ENCODE measurements at places on chromosomes 16 and 17. TPM values are rescaled to one million over a fixed set of nuclear protein-coding genes. Genes with fewer than 3 reads are reported as not detected.

RPGRIP1L gene
- polyA plus RNA-seq = 6.5 TPM

ZNF594 gene
- 4.8 TPM for polyA plus RNA-seq

KRT16 gene
- not detected for polyA plus RNA-seq

EIF3C gene
- polyA plus RNA-seq = 399 TPM

RNF157 gene
- 5.2 TPM for polyA plus RNA-seq

KRTAP16-1 gene
- not detected for polyA plus RNA-seq

KRT40 gene
- polyA plus RNA-seq = not detected

GRCh38 chr17:71349908-71350600 lies 770.8 kb upstream of the SOX9 start:
- no peak overlapping the region for H3K4me3 ChIP-seq
- no peak overlapping the region for H3K27ac ChIP-seq
- no peak for DNase-seq
- no peaks in the 10 kb centered on the region for H3K36me3 ChIP-seq
- H3K27me3 ChIP-seq = no peaks in the 10 kb centered on the region

- peak; percentile 78 for DNase-seq
- no peak overlapping the region for H3K27ac ChIP-seq
- peaks cover 20% of the 10 kb centered on the region for H3K4me1 ChIP-seq
- H3K36me3 ChIP-seq = no peaks in the 10 kb centered on the region
- no peaks in the 10 kb centered on the region for H3K27me3 ChIP-seq
These were observed 1.4 kb downstream of the LGALS3BP start for GRCh38 chr17:78977997-78978973.

DNA sequence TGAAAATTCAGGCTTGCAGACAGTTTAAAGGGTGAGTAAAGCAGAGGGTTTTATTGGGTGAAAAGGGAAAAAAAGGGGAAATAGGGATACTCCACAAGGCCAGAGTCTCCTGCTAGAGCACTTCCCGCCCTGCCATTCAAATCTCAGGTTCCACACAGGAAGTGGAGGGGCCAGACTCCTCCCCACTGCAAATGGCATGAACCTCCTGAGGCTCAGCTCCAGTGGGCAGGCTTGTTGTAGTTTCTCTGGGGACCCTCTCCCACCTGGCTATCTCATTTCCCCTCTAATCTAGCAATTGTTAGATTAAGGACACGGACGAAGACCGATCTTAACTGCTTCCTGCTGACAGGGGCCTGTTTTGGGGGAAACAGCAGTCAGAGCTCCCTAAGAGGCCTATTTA lies 43.4 kb downstream of the TAOK1 start:
- no peak overlapping the region for H3K27ac ChIP-seq
- H3K4me3 ChIP-seq = no peak overlapping the region
- no peaks in the 10 kb centered on the region for H3K27me3 ChIP-seq
- DNase-seq = no peak
- H3K4me1 ChIP-seq = peaks cover 11% of the 10 kb centered on the region
- H3K36me3 ChIP-seq = no peaks in the 10 kb centered on the region

DNA sequence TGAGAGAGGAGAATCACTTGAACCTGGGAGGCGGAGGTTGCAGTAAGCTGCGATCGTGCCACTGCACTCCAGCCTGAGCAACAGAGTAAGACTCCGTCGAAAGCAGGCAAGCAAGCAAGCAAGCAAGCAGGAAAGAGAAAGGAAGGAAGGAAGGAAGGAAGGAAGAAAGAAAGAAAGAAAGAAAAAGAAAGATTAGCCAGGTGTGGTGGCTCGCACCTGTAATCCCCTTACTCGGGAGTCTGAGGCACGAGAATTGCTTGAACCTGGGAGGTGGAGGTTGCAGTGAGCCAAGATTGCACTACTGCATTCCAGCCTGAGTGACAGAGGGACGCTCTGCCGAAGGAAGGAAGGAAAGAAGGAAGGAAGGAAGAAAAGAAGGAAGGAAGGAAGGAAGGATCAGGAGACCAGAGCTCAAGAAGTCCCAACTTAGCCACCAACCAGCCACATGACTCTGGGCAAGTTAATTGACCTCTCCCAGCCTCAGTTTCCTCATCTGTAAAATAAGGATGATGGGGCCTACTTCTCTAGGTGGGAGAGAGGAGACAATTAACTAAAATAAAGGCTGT lies 6.5 kb downstream of the GFAP start:
- H3K36me3 ChIP-seq = no peaks in the 10 kb centered on the region
- peak overlapping the region; percentile 93 for H3K27ac ChIP-seq
- no peaks in the 10 kb centered on the region for H3K27me3 ChIP-seq
- no peak for DNase-seq
- no peak overlapping the region for H3K4me3 ChIP-seq
- peaks cover 9% of the 10 kb centered on the region for H3K4me1 ChIP-seq

DNA sequence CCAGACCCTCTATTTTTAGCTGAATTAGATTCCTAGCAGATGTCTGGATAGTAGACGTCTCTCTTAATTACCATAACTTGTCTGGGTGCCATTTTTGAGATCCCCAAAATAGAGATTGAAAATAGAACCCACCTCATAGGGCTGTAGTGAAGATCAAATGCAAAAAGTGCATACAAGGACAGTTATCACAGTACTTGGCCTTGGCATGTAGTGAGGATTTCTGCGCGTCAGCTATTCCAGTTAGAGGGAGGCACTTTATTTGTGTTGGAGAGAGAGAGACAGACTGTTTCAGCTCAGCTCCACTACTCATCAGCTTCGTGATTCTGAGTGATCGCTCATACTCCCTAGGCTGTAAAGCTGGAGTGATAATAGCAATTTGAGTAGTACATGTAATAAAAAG lies 59.6 kb upstream of the CDH13 start:
- H3K27ac ChIP-seq = no peak overlapping the region
- H3K4me1 ChIP-seq = no peaks in the 10 kb centered on the region
- H3K4me3 ChIP-seq = no peak overlapping the region
- no peak for DNase-seq

DNA sequence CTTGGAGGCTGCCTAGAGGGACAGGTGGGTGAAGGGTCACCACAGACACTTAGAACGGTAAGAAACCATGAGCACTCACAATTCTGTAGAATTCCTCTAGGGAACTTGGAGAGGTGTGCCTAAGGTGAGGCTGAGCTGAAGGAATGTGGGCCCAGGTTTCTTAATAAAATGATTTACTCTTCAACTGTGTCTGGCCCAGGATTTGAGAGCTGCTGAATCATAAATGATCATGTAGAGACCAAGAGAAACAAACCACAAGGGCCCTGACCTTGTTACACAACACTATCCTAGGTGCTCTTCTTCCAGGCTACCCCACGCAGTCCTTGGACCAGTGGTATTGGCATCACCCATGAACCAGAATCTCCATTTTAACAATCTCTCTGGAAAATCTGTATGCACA lies 27.7 kb downstream of the ZNF18 start:
- no peak overlapping the region for H3K27ac ChIP-seq
- no peaks in the 10 kb centered on the region for H3K4me1 ChIP-seq
- H3K36me3 ChIP-seq = no peaks in the 10 kb centered on the region
- no peak for DNase-seq

GRCh38 chr17:42639525-42640113 lies 19.5 kb upstream of the TUBG2 start:
- no peak for DNase-seq
- H3K27me3 ChIP-seq = no peaks in the 10 kb centered on the region
- no peaks in the 10 kb centered on the region for H3K4me1 ChIP-seq

DNA sequence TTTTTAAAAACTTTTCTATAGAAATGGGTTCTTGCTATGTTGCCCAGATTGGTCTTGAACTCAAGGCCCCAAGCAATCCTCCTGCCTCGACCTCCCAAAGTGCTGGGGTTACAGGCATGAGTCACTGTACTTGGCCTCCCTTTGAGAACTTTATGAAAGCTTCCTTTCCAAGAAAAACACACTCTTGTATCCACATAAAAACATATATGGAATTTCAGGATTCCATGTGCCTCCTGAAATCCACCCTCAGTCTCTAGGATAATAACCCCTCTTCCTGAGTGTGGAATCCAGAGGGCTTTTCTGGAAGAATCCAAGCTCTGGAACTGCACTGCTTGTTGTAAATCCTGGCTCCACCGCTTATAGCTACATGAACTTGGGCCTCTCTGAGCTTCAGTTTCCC lies 53.2 kb upstream of the MRTFB start:
- no peaks in the 10 kb centered on the region for H3K27me3 ChIP-seq
- no peak for DNase-seq
- peaks cover 11% of the 10 kb centered on the region for H3K4me1 ChIP-seq
- H3K4me3 ChIP-seq = no peak overlapping the region
- H3K36me3 ChIP-seq = no peaks in the 10 kb centered on the region

- H3K36me3 ChIP-seq = peaks cover 73% of the 10 kb centered on the region
- H3K27ac ChIP-seq = no peak overlapping the region
- H3K27me3 ChIP-seq = no peaks in the 10 kb centered on the region
- DNase-seq = no peak
- no peak overlapping the region for H3K4me3 ChIP-seq
These were observed 11.9 kb downstream of the MSI2 start for GRCh38 chr17:57268181-57268580.

DNA sequence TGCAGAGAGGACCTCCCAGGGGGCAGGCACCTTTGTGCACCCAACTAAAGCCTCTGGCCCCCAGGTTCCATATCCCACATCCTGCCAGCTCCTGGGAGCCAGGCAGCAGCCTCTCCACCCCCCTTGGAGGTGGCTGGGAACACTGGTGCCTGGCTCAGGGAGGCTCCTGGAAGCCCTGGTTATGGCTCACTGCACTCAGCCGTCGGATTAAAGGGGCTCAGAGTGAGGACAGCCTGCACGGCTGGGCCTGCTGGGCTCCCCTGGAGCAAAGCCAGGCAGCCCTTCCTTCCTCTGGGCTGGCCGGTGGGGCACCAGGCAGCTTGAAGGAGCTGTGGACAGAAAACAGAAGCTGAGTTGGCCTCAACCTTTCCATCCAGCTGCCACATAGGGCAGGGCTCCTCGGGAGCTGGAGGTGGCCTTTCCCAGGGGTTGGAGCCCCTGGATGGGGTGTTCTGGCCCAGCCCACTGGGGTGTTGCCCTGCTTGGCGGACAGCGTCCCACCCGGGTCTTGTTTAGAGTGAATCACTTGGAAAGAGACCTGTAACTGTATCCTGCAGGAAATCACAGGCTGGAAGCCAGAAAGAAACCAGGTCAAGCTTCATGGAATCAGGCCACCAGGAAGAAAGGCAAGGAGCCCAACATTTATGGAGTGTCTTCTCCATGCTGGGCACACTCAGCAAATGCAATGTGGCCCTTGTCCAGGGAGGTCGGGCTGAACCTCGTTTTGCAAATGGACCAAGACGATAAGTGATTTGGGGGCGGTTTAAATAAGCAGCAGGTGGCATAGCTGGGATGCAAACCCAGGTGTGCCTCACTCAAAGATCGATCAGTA lies 253.3 kb downstream of the SOX9 start:
- H3K27me3 ChIP-seq = no peaks in the 10 kb centered on the region
- peak overlapping the region; percentile 76 for H3K27ac ChIP-seq
- no peaks in the 10 kb centered on the region for H3K36me3 ChIP-seq
- peak; percentile 65 for DNase-seq

- no peak for DNase-seq
- H3K36me3 ChIP-seq = peaks cover 66% of the 10 kb centered on the region
- peaks cover 15% of the 10 kb centered on the region for H3K4me1 ChIP-seq
- H3K4me3 ChIP-seq = peak overlapping the region; percentile 77
- no peaks in the 10 kb centered on the region for H3K27me3 ChIP-seq
- no peak overlapping the region for H3K27ac ChIP-seq
These were observed 2.5 kb downstream of the FUS start for GRCh38 chr16:31182391-31182790.

GRCh38 chr16:2436110-2436509 lies 6.9 kb downstream of the CCNF start:
- no peaks in the 10 kb centered on the region for H3K27me3 ChIP-seq
- H3K4me1 ChIP-seq = no peaks in the 10 kb centered on the region
- no peak overlapping the region for H3K27ac ChIP-seq

GRCh38 chr17:64498308-64499203 lies 1.7 kb upstream of the POLG2 start:
- no peaks in the 10 kb centered on the region for H3K27me3 ChIP-seq
- H3K27ac ChIP-seq = peak overlapping the region; percentile 99
- H3K4me3 ChIP-seq = no peak overlapping the region
- peaks cover 35% of the 10 kb centered on the region for H3K4me1 ChIP-seq
- H3K36me3 ChIP-seq = peaks cover 59% of the 10 kb centered on the region
- DNase-seq = no peak

- H3K27me3 ChIP-seq = no peaks in the 10 kb centered on the region
- no peak overlapping the region for H3K27ac ChIP-seq
- no peak overlapping the region for H3K4me3 ChIP-seq
- H3K36me3 ChIP-seq = no peaks in the 10 kb centered on the region
- H3K4me1 ChIP-seq = peaks cover 16% of the 10 kb centered on the region
- DNase-seq = no peak
These were observed 27.1 kb upstream of the JPH3 start for GRCh38 chr16:87575027-87575804.

- no peak for DNase-seq
- no peaks in the 10 kb centered on the region for H3K36me3 ChIP-seq
- H3K27ac ChIP-seq = no peak overlapping the region
These were observed 69.8 kb downstream of the METRNL start for GRCh38 chr17:83149029-83149725.

DNA sequence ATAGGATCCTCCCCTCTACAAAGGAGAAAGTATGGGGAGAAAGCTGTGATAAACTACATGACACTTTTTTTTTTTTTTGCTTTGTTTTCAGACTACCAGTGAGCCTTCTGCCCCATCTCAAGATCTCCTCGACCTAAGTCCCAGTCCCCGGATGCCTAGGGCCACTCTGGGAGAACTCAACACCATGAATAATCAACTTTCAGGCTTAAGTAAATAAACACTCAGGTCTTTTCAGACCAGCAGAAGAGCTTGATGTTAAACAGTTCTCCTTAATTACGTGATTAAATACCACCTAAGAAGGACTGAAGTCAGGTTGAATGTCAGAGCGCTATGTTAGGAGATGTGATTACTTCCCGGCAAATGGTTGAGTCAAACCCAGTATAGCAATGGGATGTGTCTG lies 31.4 kb downstream of the COX11 start:
- no peaks in the 10 kb centered on the region for H3K4me1 ChIP-seq
- no peak overlapping the region for H3K27ac ChIP-seq
- no peaks in the 10 kb centered on the region for H3K27me3 ChIP-seq
- DNase-seq = no peak
- H3K36me3 ChIP-seq = peaks cover 72% of the 10 kb centered on the region
- no peak overlapping the region for H3K4me3 ChIP-seq

DNA sequence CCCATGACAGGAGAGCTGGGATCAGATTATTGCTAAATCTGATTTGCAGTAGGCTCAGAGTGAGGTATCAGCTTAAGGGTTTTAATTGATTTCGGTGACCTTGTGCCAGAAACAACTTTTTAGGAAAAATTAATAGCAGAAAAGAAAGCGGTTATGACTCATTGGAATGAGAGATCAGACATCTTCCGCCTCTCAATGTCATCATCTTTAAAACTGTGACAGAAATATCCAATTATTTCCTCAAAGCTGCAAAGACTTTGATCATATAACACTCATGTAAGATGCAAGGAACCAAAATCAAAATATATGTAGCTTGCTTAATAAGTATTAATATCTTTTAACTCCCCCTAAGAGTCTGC lies 190.1 kb upstream of the FOXF1 start:
- H3K36me3 ChIP-seq = no peaks in the 10 kb centered on the region
- H3K27ac ChIP-seq = no peak overlapping the region
- H3K4me1 ChIP-seq = no peaks in the 10 kb centered on the region
- peaks cover 58% of the 10 kb centered on the region for H3K27me3 ChIP-seq
- no peak overlapping the region for H3K4me3 ChIP-seq

GRCh38 chr17:57294629-57295501 lies 38.5 kb downstream of the MSI2 start:
- DNase-seq = peak; percentile 54
- peaks cover 20% of the 10 kb centered on the region for H3K36me3 ChIP-seq
- H3K4me3 ChIP-seq = no peak overlapping the region
- peak overlapping the region; percentile 64 for H3K27ac ChIP-seq
- H3K4me1 ChIP-seq = peaks cover 48% of the 10 kb centered on the region
